Stimulated activated CD8-positive, alpha-beta memory T cell treated with anti-CD3 and anti-CD28 coated beads, Interleukin-2, amount 100 ng/mL, for 1 hour (primary cell): ENCODE measurements at places on chromosomes 16 and 17.
A peak's percentile ranks its signal among the peaks of the same experiment; 100 is the strongest.

- DNase-seq: no peak
Measured at GRCh38 chr17:43475494-43476089, 8.2 kb upstream of the DHX8 start.

DNA sequence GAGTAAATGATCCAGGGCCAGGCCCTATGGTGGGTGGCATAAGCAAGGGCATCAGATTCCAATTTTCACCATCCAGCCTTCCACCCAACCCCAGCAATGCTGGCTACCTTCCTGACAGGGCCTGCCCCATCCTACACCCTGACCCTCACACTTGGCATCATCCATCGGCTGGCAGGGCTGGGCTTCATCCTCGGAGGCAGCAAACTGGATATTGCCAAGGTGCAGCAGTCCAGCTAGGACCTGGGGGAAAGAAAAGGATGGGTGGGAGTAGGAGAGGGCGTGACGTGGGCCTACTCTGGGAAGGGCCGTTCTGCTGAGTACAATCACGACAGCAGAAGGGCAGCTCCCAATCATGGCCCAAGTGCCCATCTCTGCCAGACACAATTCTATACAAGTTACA, 23.5 kb downstream of the MYO19 start:
- no peak for DNase-seq

- DNase-seq: no peak
Measured at GRCh38 chr16:20300312-20301097, 26.8 kb downstream of the GP2 start.

DNA sequence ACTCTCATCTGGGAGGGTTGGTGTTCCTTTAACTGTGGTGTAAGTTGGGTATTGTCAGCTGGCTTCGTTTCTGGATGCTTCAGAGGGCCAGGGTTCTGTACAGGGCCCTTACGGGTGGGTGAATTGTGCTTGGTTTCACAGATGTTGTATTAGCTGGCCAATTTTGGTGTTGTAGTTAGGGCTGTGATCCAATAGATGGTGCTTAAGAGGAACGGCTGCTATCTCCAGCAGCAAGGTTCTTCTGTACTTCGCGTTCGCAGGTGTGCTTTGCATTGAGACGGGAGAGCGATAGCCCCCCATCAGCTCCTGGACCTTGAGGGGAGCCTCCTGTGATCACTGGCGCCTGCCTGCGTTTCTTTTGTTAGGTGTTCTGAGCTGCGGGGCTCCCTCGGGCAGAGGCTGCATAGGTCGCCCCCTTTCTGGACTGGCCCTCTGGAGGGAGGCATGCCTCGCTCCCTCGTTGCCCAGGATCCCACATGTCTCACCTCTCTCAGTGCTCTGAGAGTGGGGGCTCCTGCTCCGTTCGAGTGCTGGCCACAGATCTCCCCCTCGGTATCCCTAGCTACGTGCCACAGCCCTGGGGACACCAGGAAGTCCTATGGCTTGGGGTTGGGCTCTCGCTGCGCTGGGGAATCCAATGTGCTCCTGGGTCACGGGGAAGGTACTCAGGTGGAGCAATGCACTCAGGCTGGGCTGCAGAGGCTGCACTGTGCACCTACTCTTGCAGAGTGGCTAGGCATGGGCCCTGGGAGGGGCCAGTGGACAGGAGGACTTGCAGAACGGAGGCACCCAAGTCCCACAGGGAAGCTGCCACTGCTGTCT, 837 bp upstream of the PRDM7 start:
- no peak for DNase-seq

DNA sequence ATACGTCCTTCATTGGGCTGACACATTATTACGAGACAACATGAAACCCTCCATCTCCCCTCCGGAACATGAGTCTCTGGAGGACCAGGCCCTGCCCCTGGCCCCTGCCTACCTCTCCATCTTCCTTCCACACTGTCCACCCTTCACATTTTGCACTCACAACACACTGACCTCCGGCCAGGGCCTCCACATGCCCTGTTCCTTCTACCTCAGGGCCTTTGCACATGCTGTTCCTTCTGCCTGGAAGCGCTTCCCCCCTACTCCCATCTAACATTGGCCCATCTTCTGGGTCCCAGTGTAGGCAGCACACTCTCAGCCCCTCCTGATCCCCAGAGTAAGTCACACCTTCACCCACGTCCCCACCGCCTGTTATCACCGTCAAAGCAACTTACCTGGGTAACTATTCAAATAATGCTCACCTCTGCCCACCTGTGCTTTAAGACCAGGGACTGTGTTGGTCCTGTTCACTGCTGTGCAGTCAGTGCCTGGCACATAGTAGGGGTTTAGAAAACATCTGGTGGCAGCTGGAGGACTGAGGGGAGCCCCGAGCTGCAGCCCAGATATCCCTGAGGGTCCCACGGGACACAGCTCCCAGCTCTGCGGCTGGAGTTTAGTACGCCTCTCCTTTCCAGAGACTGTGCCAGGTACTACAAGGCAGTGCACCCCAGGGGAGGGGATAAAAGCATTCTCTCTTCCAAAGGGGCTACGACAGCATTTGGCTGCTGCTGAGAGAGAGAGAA, 27.2 kb downstream of the RPH3AL start:
- DNase-seq: no peak

GRCh38 chr16:23754594-23755483, at the start of gene CHP2:
TSS of gene CHP2 (plus strand) at chr16:23755026. CDS start at chr16:23755050, 24 bp downstream.
- DNase-seq: no peak

DNA sequence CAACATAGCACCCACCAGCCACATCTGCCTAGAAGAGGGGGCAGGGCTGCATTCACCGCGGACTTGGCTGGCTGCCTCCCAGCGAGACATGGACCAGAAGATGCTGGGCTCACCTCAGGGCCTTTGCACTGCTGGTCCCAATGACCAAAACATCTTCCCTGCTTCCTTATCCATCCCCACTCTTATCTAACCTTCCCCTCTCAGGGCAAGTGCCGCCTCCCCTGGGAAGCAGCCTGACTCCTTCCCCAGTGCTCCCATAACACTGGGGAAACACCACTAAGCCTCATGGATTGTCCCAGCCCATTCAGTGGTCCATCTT, 5.7 kb downstream of the TMC6 start:
- no peak for DNase-seq

- peak; percentile 65 for DNase-seq
Measured at GRCh38 chr17:68035131-68035522, 408 bp upstream of the KPNA2 start.

DNA sequence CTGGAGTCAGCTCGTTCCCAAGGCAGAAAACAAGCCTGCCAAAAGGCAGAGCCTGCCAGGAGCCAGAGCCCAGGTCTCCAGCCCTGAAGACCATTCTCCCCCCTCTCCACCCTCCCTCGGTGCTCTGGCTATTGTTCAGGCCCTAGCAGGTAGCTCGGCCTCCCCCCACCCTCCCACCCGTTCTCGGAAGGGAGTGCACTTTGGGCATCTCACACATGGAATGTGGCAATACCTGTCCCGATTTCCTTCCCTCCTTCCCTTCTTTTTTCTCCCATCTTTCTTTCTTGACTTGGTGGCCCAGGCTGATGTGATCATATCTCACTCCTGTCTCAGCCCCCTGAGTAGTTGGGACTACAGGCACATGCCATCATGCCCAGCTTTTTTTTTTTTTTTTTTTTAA, 12.4 kb downstream of the CNGB1 start:
- no peak for DNase-seq

DNA sequence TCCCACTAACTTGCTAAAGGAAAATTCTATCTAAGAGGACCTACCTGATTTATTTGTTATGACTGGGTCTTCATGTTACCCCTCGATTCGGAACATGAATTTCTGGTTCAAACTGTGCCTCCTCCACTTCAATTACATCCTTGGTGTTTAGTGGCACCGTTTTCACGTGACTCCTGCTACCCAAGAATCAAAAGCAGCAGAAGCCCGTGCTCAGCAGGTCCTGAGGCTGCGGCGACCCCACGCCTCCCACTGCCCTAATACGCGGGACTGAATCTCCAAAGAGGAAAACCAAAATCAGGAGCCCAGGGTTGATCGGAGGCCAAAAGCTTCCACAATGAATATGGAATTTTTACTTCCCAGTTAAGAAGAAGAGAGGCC, 94.0 kb upstream of the METRNL start:
- DNase-seq: no peak

DNA sequence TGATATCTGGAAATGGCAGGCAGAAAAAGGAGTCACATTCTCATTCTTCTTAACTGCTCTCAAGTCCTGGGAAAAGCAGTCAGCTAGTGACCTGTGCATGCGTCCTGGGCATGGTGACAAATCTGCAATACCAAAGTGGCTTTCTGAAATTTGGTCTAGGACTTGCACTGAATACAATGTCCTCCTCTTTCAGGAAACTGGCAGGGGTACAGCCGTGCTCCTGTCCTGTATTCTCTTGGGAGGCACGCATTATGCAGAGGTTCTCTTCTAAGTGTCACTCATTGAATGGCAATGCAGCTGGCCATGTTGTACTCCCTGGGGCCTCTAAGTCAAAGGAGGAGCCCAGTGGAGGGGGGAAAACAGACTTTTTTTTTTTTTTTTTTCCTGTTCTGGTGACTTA, 10.6 kb downstream of the PHF12 start:
- DNase-seq: no peak

- no peak for DNase-seq
Measured at GRCh38 chr17:10292057-10292937, 80.5 kb downstream of the MYH13 start.

DNA sequence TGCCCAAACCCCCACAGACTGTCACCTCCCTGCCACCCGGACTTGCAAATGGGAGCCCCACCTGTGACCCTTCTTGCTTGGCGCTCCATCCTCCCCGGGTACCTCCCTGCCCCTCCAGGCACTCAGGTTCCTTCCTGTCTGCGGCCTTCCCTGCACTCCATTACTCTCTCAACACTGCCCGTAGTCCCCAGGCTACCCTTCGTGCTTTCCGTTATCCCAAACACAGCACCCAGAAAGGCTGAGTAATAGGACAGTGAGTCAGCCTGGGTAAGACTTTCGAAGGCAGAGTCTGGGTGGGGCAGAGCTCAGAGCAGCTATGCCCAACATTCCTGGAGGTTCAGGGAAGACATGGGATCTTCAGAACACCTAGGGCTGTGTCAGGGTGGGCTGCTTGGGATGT, 16.6 kb upstream of the C16orf74 start:
- DNase-seq: no peak

GRCh38 chr17:65696739-65697394, 135.4 kb upstream of the AXIN2 start:
- no peak for DNase-seq

DNA sequence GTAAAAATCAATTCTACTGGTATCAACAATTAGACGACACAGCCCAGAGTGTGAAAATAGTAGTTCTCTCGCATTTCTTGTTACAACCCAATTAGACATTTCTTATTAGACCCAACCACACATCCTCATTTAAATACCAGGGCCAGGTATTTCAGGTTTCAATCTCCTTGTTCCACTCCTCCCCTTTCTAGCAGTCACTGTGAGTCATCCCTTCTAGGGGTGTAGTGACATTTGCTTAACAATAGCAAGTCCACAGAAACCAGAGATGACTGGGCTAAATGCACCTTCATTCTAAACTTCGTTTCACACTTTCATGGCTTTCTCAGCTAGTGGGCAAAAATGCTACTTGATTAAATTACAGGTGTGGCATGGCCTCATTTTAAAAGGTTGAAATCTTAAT, 116.9 kb upstream of the CACNG3 start:
- no peak for DNase-seq

- no peak for DNase-seq
Measured at GRCh38 chr16:57091975-57092785, at the start of gene CPNE2. TSS of gene CPNE2 (plus strand) at chr16:57092583. CDS start at chr16:57110743, 18,160 bp downstream.

- no peak for DNase-seq
Measured at GRCh38 chr17:31997005-31997404, 10.2 kb upstream of the LRRC37B start.

DNA sequence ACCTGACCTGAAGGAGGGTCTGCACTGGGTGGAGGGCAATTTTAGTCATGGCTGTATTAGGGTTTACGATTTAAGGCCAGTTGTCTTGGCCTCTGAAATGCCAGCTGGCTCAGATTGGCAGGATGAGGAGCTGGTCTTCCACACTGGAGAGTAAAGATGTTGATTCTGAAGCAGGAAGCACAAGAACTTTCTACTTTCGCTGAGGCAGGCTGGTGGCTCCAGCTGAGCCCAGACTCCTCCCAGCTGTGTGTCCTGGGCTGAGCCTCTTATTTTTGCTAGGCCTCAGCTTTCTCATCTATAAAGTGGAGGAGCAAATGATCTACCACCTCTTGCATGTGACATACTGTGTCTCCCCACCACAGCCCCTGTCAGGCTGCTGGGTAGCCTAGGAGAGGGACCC, 74.4 kb downstream of the MRM1 start:
- DNase-seq: no peak

DNA sequence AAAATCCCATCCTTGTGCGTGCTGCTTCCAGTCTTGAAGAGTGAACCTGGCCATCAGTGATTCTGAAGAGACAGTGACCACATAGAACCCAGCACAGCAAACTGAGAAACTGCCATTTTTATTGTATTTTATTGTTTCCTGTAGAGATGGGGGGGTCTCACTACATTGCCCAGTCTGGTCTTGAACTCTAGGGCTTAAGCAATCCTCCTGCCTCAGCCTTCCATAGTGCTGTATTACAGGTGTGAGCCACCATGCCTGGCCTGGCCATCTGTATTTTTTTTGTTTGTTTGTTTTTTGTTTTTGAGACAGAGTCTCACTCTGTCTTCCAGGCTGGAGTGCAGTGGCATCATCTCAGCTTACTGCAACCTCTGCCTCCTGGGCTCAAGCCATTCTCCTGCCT, 13.9 kb downstream of the CENPV start:
- DNase-seq: no peak

GRCh38 chr16:17296431-17296830, 174.3 kb downstream of the XYLT1 start:
- DNase-seq: no peak

- DNase-seq: no peak
Measured at GRCh38 chr17:17514361-17514992, 18.3 kb upstream of the RASD1 start.

DNA sequence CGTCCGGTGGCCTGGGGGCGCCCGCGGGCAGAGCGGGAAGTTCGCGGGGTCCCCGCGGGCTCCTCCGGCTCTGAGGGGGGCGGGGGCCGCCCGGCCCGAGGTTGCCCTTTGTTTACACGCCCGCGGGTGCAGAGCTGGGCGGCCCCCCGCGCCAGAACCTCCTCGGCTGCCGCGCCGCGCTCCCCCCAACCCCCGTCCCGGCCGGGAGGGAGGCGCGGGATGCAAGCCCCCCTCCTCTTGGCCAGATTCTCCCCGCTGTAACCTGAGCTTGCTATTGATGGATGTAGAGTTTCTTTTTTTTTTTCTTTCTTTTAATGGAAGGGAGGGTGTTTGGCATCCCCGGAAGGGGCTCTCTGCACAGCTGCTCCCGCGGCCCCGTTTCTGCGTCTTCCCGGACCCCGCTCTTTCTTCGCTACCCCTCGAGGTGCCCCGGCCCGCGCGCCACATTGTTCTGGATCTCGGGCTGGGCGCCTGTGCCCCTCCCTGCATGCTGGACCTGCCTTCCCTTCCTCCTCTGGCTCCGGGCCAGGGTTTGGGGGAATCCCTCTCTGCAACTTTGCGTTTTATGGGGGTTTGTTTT, 646 bp downstream of the CBX2 start:
- DNase-seq: no peak

- no peak for DNase-seq
Measured at GRCh38 chr17:58789160-58789559, 33.5 kb downstream of the PPM1E start.

- no peak for DNase-seq
Measured at GRCh38 chr17:2338315-2338657, 985 bp downstream of the SGSM2 start.
